ENCODE measurements at places on chromosomes 12 and 14.

- DNase-seq: no peak
Measured at GRCh38 chr12:78963439-78964227, 99.1 kb downstream of the SYT1 start.

GRCh38 chr12:11891754-11892386 is 178.9 kb upstream of the BCL2L14 start:
- no peak for DNase-seq

DNA sequence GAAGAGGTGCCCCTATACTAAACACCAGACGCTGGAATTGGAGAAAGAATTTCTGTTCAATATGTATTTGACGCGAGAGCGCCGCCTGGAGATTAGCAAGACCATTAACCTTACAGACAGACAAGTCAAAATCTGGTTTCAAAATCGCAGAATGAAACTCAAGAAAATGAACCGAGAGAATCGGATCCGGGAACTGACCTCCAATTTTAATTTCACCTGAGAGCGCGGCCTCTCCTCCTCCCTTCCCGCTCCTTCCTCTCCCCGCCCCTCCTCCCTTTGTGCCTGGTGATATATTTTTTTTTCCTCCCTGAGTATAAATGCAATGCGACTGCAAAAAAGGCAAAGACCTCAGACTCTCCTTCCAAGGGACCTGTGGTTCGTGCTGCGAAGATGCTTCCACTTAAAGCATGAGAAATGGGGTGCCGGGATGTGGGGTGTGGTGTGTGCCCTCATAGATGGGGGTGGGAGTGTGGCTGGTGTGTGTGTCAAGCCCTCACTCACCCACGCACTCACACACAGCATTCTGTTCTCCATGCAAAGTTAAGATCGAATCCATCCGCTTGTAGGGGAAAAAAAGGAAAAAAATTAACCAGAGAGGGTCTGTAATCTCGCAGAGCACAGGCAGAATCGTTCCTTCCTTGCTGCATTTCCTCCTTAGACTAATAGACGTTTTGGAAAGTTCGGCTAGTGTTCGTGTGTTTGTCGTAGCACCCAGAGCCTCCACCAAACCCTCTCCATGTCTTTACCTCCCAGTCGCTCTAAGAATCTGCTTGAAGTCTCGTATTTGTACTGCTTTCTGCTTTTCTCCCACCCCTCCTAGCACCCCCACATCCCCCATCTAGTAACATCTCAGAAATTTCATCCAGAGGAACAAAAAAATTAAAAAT is 4.5 kb downstream of the HOXC10 start:
- no peak for DNase-seq

DNA sequence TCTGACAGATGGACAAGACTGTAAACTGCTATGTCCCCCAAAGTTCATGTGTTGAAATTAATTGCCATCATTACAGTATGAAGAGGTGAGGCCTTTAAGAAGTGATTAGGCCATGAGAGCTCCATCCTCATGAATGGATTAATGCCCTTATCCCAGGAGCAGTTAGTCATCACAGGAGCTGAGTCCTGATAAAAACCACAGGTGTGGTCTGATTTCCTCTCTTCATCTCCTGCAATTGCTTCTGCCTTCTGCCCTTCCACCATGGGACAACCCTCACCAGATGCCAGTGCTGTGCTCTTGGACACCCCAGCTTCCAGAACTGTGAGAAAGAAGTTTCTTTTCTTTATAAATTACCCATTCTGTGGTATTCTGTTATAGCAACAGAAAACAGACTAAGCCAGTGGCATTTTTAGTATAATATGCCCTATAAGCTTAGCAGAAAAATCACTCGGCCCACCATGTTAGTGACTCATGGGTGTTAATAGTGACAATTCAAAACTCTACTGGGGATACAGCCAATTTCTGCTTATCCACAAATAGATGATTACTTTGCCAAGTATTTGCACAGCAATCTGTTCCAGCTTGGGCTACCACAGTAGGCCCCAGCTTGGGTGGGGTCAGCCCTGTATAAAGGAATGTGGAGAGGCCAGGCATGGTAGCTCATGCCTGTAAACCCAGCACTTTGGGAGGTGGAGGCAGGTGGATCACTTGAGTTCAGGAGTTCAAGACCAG is 129.0 kb upstream of the BCL2L14 start:
- peak; percentile 25 for DNase-seq

DNA sequence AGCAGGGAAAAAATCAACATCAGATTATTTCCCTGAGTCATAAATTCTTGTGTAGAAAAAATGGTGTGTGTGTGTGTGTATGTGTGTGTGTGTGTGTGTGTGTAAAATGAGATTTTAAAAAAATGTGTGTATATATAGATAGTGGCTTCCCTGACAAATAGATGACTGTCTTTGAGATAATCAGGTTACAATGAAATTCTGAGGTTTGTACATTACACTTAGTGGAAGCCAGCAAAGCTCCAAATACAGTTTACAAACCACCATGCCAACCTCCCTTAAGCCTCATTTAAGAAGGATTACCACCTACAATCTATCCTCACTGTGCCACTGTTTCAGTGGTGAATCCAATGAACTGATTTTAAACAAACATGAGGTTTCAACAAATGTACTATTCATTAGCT is 93.8 kb downstream of the MED13L start:
- no peak for DNase-seq

GRCh38 chr12:57807285-57807684 is 11.2 kb downstream of the AVIL start:
- DNase-seq: no peak

GRCh38 chr12:42180990-42181596 is 36.4 kb upstream of the GXYLT1 start:
- DNase-seq: no peak

- DNase-seq: no peak
Measured at GRCh38 chr14:58792416-58792815, 154.7 kb downstream of the DACT1 start.

- no peak for DNase-seq
Measured at GRCh38 chr14:54935958-54936357, 33.3 kb upstream of the GCH1 start.

DNA sequence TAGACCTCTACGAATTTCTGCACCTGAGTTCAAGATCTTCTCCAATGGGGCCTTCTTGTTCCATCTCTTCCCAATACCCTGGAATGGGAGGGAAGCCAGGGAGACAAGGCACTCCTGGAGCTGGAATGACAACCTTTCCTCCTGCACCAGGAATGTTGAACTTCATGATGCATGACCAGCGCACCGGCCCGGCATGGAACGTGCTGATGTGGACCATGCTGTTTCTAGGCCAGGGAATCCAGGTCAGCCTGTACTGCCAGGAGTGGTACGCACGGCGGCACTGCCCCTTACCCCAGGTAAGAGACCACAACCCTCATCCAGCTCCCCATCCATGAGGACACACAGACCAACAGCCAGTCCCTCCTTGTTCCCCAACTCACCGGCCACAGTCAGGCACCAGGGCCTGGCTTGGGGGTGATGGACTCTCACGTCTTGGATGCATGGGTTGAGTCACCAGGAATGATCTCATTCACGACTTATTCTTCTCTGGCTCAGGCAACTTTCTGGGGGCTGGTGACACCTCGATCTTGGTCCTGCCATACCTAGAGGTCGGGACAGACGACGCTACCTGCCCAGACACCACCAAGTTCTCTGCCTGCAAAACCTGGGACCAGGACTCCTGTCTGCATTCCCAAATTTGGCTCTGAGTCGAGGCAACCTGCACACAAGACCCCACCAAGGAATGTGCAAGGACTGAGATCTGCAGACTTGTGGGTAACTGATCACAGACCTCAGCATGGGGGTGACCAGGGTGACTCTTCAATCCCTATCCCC is 20.5 kb downstream of the SOAT2 start:
- no peak for DNase-seq

- no peak for DNase-seq
Measured at GRCh38 chr12:20175704-20176388, 192.5 kb upstream of the PDE3A start.

DNA sequence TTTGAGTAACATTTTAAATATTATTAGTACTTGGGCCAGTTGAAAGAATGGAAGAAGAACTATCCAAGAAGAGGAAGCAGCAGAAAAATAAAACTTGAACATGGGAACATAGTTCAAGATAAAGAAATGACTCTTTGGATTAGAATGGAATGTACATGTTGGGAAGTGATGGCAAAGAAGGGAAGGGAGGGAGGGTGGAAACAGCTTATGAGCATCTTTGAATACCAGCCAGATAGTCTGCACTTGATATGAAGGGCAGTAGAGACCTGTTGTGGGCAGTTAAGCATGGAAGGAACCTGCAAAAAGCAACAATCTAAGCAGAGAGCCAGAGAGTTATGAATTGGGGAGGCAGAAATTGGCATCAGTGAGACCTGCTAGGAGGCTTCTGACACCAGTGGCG is 10.0 kb upstream of the IL22 start:
- no peak for DNase-seq

GRCh38 chr14:69945912-69946311 is 66.7 kb downstream of the SMOC1 start:
- no peak for DNase-seq

DNA sequence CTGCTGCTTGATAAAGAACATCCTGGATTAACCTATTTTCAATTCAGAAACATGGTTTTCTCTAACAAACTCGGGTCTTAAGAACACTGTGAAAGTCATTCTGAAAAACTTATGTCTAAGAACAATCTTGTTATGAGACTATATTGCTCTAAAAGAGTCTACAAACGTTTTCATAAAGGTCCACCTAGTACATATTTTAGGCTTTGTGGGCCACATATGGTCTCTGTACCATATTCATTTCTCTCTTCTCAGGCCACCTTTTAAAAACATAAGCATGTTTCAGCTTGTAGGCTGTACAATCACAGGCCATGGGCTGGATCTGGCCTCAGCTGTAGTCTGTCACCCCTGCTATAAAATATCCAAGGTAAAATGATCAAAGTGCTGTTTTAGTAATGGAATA is 39.9 kb downstream of the PPP4R3A start:
- DNase-seq: no peak

GRCh38 chr12:131618303-131618658 is 92.6 kb upstream of the SFSWAP start:
- DNase-seq: no peak

- DNase-seq: no peak
Measured at GRCh38 chr14:64860039-64860438, 19.7 kb downstream of the SPTB start.

- no peak for DNase-seq
Measured at GRCh38 chr12:81896771-81897170, 137.6 kb upstream of the PPFIA2 start.

- DNase-seq: no peak
Measured at GRCh38 chr12:116547955-116548501, 11.2 kb upstream of the MAP1LC3B2 start.

DNA sequence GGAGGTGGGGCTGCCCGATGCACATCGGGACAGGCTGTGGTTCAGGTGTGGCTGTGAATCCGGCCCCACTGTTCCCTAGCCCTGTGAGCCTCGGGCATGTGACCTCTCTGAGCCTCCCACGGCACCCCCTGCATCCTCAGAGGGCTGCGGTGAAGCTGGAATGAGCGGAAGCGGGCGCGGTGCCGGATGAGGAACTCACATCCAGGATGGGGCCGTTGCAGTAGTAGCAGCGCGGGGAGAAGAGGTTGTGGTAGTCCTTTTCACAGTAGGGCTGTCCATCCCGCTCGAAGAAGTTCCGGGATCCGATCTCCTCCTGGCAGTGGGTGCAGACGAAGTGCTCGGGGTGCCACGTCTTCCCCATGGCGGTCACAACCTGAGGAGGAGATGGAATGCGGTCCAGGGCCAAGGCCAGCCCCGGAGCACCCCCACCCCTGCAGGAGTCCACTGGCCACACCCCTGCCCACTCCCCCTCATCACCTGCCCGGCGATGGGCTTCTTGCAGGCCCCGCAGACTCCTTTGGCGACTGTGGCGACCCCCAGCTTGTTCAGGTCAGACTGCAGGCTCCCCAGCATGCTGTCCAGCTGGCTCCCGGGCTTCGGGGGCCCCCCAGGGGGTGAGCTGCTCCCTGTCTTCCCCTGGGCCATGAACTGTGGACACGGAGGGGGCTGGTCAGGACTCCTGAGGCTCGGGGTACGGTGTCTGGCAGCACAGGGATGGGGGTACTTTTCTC is 13.9 kb upstream of the RPLP0 start:
- no peak for DNase-seq

DNA sequence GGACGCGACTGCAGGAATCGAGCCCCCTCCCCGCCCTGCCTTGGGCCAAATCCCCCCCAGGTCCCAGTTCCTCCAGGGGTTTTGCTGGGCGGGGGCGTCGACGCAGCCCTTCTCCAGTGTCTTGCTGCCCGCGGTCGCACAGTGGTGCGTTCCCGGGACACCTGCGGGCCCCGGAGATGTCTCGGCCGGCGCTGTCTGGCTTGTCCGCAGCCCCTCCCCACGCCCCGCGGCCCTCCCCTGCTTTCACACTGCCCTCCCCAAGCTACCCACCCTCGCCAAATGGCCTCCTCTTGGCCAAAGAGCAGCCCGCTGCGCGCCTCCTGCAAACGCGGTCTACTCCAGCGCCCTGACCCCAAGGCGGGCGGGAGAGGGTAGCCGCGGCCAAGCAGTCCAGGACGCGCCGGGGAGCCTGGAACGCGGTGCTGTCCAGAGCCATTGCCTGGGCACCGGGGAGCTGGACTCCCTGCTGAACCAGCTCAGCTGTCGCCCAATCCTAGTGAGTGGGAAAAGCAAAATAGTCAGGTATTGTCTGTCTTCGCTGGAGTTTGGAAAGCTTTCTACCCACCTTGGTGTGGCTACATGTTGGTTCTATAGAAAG is 122.0 kb downstream of the AACS start:
- no peak for DNase-seq

DNA sequence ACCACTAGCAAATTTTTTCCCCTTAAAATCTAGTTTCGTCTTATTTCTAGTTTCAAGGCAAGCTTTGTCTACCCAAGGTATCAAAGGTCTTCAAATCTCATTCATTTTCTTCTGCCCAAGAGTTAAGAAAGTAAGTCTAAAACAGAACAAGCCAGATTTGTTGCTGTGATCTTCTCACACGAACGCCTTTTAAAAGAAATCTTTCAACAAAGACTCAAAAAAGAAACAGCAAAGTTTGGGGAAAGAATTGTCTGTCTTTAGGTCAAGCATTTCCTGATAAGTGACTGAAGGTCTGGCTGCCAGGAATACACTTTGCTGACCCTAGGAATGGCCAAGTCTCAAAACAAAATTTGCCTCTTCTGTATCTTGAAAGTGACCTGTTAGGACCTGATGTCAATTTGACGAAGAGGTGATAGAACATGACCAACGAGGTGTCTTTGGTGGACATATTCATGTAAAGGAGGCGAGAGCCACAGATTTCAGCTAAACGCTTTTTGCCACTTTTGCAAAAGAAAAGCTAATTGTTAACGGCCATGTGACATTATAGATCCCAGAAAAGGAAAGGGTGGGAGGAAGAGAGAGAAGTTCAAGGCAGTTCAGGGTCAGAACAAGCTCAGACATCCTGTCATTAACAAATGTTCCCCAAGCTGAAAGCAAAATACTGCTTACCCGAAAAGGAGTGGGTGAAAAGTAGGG is 1.7 kb downstream of the CDK17 start:
- DNase-seq: no peak

GRCh38 chr12:122793685-122794106 is 19.3 kb downstream of the CCDC62 start:
- DNase-seq: no peak

DNA sequence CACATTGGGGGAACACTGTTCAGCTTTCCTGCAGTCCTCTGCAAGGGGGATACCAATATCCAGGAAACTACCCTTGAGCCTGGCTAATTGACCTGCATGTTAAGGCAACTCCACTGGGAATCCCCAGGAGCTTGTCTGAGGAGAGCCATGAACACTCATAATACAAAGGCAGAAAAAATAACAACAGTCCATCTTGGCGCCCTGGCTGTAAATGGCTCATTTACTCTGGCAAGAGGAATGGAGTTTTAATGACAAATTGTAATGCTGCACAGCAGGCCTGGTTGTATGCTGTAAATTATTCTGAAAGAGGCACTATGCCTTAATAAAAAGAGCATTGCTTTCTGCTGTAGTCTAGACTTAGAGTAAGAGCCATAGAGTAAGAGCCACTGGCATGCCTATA is 58.3 kb downstream of the SLC8A3 start:
- no peak for DNase-seq

Data from occipital lobe (tissue), 3 donors.